ENCODE measurements at places on chromosomes 11 and 22.

- DNase-seq, result no peak
Measured at GRCh38 chr11:35620795-35621194, 2.5 kb downstream of the FJX1 start.

DNA sequence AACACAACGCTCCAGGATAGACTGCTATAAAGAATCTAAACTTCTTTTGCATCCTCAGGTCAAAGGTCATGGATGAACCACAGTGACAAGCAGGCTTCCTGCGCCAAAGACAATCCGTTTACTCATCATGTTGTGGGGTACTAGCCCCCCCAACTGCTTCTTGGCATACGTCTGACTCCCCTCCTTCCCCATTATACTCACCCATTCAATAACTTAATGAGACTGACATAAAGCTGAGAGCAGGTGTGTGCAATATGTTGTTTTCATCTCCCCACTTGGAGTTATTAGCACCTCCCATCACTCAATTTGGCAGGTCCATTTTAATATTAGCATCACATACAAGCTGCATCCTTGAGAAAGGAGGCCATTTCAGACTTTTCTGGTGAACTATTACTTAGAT lies 157.1 kb downstream of the CADM1 start:
- DNase-seq, result no peak

DNA sequence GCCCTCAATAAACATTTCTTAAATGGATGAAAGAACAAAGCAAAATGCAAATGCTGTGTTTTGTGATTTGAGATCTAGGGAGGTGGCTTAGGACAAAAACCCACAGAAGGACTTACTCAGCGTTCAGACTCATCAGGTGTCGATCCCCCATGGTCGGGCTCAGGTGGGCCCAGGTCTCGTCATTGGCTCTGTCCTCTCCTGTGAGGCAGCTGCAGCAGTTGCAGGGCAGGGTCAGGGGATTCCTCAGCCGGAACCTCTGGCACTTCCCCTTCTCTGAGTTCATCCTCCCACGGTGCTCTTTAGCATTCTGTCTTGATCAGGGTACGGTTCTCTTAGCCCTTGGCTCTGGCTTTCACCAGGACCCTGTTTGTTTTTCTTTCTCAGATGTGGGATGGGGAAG lies 14.0 kb upstream of the ACR start:
- DNase-seq, result no peak

DNA sequence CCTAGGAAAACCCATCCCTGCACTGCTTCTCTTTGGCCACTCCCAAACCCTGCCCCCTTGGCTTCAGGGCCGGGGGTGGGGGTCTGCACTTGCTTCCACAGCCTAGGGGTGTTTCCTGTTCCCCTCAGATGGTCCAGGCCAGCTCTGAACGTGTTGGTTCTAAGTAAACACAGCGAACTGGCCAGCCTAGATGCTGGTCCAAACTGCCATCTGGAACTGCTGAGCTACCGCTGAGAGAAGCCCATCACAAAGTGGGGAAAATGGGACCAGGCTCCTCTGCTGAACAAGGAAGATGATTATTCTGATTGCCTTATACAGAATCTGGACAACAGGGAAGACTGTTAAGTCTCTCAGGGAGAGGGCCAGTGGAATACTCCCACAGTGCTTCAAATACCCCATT lies 23.5 kb upstream of the YPEL1 start:
- DNase-seq, result no peak

DNA sequence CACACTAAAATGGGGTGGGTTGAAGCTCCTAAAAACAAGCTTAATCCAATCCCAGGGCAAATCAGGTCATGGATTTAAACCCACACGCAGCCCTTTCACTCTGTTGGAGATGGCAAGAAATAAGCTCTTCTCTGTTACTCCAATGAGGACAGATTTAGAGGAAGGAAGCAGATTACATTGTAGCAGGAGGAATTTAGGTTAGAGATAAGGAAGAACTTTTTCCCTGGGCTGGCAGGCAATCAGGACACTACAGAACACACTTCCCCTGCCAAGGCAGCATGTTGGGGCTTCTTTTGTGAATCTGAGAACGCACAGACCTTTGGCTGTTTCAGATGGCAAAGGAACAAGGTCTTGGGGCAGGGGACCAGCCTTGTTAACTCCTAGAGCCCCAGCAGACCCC lies 46.2 kb downstream of the C11orf58 start:
- no peak for DNase-seq
